B cell (primary cell): ENCODE measurements at places on chromosomes 5 and 9.
A peak's percentile ranks its signal among the peaks of the same experiment; 100 is the strongest.

DNA sequence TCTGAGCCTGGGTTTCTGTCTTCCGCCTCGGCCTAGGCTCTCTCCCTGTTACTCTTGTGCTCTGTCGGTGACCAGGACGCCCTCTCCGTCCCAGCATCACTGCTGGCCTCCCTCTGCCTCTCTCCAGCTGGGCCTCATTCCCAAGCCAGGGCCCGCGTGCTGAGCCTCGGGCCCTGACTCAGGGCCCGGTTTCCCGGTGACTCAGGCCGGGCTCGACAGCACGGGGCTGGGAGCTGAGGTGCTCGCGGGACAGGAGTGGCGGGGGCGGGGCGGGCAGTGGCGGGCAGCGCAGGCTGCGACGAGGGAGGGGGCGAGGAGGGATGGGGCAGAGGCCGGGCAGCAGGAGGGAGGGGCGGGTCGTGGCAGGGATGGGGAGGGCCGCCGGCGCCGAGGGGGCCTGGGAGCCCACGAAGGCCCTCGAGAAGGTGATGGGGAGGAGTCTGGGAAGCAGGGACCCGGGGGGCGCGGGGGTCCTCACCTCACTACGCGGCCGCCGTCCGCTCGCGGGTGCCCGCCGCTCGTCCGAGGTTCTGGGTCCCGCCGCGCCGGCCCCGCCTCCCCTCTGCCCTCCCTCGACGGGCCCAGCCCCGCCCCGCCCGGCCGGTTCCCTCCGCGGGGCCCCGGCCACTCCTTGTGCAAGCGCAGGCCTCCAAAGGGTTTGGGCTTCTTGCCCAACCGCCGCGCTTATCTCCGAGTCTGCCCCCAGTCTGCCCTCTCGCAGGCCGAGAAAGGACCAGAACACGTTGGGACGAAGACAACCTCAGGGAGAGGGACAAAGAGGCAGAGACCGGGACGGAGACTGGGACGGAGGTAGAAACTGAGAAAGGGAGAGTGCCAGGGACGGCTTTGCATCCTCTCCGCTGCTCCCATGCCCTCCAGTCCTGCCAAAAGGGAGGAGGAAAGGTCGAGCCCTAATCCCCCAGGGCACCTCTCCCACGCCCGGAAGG lies at the start of gene ARAP3:
Gene ARAP3 (minus strand): TSS at position 536 of the 947 bp plus-strand sequence. CDS start 1,744 bp downstream, outside the sequence.
- H3K27ac ChIP-seq = no peak within 1 kb of the TSS
- peak within 1 kb of the TSS; percentile 53 for H3K4me3 ChIP-seq
- peak; percentile 54 for DNase-seq
- peaks cover 20% of the 10 kb centered on the region for H3K4me1 ChIP-seq
- H3K27me3 ChIP-seq = no peaks in the 10 kb centered on the region

DNA sequence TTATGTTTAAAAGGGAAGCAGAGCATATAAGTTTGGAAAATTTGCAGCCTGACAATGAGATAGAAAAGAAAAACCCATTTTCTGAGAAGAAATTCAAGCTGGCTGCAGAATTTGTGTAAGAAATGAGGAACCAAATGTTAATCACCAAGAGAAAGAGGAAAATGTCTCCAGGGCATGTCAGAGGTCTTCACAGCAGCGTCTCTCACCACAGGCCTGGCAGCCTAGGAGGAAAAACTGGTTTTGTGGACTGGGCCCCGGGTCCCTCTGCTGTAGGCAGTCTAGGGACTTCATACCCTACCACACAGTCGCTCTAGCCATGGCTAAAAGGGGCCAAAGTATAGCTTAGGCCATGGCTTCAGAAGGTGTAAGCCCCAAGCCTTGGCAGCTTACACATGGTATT lies 32.1 kb upstream of the HSD17B4 start:
- peaks cover 45% of the 10 kb centered on the region for H3K4me1 ChIP-seq
- H3K4me3 ChIP-seq = no peak overlapping the region
- H3K36me3 ChIP-seq = no peaks in the 10 kb centered on the region
- peak overlapping the region; percentile 83 for H3K27ac ChIP-seq
- no peaks in the 10 kb centered on the region for H3K27me3 ChIP-seq
- peak; percentile 60 for DNase-seq

DNA sequence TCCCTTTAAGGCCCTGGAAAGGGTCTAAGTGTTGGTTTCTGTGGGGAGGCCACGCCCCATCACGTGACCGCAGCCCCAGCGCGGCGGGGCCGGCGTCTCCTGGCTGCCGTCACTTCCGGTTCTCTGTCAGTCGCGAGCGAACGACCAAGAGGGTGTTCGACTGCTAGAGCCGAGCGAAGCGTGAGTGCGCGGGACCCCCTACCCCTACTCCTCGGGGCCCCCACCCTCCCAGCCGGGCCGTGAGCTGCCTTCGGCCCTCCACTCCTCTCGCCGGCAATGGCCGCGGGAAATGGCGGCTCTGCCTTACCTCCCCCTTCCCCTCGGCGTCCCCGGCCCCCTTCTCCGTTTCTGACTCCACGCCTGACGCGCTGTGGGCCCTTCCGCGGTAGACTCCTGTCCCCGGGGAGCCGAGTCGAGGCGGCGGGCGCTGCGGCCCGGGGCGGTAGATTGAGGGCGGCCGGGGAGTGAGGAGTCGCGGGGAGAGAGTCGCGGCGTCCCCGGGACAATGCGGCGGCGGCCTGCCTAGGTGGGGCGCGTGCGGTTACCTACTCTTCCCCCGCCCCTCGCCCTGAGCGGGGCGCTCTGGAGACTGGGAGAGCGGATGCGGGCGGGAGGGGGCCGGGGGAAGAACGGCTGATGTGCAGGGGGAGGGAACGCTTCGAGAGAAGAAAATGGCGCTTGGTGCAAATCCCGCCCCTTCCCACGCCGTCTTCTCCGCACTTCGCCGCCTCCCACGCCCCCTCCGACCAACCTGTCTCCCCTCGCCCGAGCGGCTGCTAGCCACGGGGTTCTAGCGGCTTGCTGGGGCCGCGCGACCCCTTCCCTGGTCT lies at the start of gene SUB1:
Gene SUB1 (plus strand): TSS at position 112 of the 830 bp plus-strand sequence. CDS start 2,956 bp downstream, outside the sequence.
- no peaks in the 10 kb centered on the region for H3K27me3 ChIP-seq
- H3K27ac ChIP-seq = peak within 1 kb of the TSS; percentile 99
- peaks cover 68% of the 10 kb centered on the region for H3K4me1 ChIP-seq
- no peaks in the 10 kb centered on the region for H3K36me3 ChIP-seq

- no peak overlapping the region for H3K4me3 ChIP-seq
- peaks cover 25% of the 10 kb centered on the region for H3K4me1 ChIP-seq
- no peaks in the 10 kb centered on the region for H3K27me3 ChIP-seq
- no peaks in the 10 kb centered on the region for H3K36me3 ChIP-seq
- no peak overlapping the region for H3K27ac ChIP-seq
- DNase-seq = no peak
These were observed 85.4 kb downstream of the SLC1A3 start for GRCh38 chr5:36691696-36692371.
